ENCODE measurements at places on chromosomes 1 and 21. TPM values are rescaled to one million over a fixed set of nuclear protein-coding genes. Genes with fewer than 3 reads are reported as not detected.

- no peak for DNase-seq
Measured at GRCh38 chr1:40575336-40575735, 43.9 kb downstream of the ZNF684 start.

DNA sequence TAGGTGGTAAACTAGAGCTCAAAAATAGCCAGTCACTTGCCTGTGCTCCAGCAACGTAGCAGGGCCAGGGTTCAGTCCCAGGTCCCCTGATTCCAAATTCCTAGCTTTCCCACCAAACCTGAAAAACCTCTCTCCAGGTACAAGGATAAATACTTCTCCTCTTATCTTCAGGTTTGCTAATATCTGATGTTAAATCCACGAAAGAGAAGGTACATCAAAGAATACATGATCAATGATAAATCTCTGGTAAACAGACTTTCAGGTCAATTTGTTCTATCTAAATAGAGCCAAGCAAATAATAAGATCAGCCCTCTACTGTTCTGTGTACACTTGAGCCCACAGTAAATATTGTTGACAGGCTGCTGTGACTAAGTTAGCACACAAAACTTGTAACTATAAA lies 52.1 kb upstream of the AKT3 start:
- no peak for DNase-seq

GRCh38 chr1:69871412-69871811 lies 303.7 kb downstream of the LRRC7 start:
- DNase-seq, result no peak

DNA sequence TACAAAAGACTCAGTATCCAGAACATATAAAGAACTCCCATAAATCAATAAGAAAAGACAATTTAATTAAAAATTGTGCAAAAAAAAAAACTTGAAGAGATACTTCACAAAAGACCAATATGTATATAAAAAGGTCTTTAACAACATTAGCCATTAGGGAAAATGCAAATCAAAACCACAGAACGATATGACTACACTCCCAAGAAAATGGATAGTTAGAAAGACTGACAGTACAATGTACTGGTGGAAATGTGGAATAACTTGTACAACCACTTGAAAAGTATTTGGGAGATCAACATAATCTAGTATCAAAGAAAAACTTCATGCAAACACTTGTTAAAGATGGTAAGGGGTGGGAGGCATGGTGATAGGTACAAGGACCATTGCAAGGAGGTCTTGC lies 3.9 kb upstream of the CLCA1 start:
- no peak for DNase-seq

- DNase-seq, result no peak
Measured at GRCh38 chr1:154816369-154816768, 53.7 kb downstream of the KCNN3 start.

DNA sequence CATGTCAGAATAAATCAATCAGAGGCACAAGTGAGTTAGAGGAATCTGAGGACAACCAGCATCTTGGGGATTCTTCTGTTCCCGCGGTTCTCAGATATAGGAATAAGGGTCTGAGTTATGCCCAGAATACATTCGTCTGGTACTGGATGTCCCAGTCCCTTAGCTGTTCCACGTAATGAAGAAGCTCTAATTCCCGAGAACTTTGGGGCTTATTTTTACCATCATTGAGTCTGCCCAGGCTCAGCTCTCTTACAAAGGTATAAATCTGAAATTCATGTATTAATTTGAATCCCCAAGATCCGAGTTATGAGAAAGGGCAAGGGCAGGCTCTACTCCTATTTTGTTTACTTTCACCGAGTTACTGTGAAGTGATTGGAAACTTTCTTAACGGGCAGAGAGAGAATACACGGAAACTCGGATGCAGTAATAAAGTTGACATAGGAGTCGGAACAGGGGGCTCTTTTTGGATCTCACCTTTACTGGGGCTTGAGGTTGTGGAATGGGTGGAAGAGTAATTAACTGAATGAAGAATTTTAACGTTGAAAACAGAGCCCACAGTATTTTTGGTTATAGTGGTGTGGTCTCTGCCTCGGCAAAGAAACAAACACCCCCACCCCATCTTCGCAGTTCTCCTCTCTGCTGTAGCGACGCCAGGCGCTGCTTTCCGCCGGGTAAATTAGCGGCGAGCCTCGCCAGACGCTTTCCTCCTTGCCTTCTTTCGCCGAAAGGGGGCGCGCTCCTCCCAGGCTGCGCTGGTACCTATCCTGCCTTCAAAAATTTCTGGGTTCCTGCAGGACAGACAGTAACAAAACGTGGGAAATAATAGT lies 7.1 kb downstream of the PRRX1 start:
- peak; percentile 69 for DNase-seq

GRCh38 chr1:223556414-223557129 lies 108.9 kb downstream of the CAPN8 start:
- peak; percentile 45 for DNase-seq

- DNase-seq, result no peak
Measured at GRCh38 chr1:191608367-191608766, 549.9 kb upstream of the RGS18 start.

DNA sequence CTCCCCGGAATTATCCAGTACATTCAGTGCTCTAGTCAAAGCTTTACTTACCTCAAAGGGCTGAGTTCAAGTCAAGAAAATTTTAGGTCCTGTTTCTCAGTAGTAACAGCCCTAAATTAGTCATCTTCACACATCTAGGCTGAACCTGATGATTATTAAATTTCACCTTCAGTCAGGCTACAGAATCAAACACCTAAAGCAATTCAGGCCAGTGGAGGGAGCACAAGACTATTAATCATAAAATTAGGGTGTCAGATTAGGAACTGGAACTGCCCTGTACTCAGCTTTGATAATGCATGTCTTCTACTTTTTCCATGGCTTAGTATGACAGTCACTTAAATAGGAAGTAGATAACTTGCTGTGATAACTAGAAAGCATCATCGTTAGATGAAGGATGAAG lies 28.4 kb upstream of the BCAS2 start:
- no peak for DNase-seq

- no peak for DNase-seq
Measured at GRCh38 chr21:30081506-30081905, 85.1 kb downstream of the CLDN17 start.

- DNase-seq, result no peak
Measured at GRCh38 chr21:27104846-27105431, 138.1 kb upstream of the ADAMTS5 start.

DNA sequence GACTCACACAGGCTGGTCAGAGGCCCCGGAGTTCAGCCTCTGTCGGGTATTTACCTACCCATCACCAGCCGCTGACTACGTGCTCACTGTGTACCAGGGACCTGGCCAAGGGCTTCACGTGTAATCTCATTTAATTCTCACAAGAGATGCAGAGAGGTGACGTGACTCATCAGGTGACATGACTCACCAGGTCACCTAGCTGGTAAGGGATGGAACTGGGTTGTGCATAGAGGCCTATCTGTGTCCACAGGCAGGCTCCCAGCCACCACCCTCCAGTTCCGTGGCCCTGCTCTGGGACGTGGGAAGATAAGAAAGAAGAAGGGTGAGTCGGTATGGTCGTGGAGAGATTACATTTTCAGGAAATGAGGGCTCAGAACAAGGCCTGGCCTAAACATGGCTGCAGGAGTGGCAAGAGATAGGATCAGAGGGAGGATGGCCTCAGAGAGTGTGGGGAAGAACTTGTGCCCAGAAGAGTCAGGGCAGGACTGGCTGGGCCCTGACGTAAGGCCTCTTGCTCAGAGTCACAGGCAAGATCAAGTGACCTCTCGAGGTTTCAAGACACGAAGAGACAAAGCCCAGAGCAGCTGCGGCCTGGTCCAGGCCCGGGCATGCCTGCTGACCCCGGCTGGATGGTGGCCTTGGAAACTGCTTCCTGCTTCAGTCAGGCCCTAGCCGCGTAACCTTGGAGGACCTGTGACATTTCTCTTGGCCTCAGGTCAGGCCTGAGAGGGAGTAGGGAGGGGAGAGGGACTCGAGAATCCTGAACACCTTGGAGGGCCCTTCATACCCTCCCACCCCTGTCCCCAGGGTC lies 52.7 kb upstream of the WASF2 start:
- DNase-seq, result peak; percentile 75

DNA sequence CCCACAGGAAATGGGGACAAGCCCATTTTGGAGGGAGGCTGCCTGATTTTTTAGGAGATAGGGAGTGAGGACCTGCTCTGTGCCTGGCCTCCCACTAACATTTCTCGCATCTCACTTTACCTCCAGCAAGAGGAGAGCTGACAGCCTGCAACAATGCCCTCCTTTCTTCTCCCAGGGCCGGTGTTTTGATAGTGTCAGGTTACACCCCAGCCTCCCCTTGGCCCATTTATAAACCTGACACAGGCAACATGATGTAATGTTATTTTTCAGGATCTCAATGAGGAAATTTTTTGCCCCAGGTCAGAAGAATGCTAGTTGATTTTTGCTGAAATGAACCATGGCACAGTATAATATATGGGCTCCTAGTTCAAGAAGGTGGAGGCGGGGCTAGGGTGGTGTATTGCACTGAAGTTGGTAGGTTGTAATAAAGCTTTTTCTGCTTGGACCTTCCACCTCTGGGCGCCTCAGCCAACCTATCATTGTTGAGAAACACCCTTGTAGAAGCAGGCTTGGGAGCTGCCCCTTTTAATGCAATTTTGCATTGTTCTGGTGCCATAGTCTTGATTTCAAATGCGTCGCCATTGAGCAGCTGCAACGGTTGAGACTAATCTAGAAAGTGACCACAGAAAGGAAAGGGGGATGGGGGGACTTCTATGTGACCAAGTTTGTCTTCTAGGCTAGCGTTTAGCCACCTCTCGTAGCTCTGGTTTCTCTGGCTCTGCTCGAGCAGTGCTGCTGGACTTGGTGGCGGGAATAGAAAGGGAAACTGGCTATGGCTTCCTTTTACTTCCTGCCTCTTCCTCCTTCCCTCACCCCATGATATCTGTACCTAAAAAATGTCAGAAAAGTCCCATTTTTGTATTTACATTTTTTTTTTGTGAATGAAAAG lies 53.0 kb downstream of the PBX1 start:
- no peak for DNase-seq

The WDR77 gene
- 25.4 TPM for total RNA-seq

The WNT4 gene
- not detected for total RNA-seq

The TSPAN2 gene
- total RNA-seq, result 12.2 TPM

The OTUD3 gene
- total RNA-seq, result 3.0 TPM

The SDF4 gene
- total RNA-seq, result 110 TPM

The CRP gene
- not detected for total RNA-seq

The TTC39A gene
- total RNA-seq, result 19.4 TPM

The USH2A gene
- total RNA-seq, result 2.7 TPM

The TMPRSS15 gene
- not detected for total RNA-seq

The C1orf185 gene
- total RNA-seq, result not detected

The OR6N1 gene
- not detected for total RNA-seq

All from Right ventricle myocardium superior (tissue), 1 donor.